ENCODE measurements at places on chromosomes 7 and 10. TPM values are rescaled to one million over a fixed set of nuclear protein-coding genes. Genes with fewer than 3 reads are reported as not detected.

- no peaks in the 10 kb centered on the region for H3K4me1 ChIP-seq
- H3K27ac ChIP-seq = no peak overlapping the region
- no peaks in the 10 kb centered on the region for H3K36me3 ChIP-seq
- no peaks in the 10 kb centered on the region for H3K27me3 ChIP-seq
These were observed 77.5 kb upstream of the PHYHIPL start for GRCh38 chr10:59098831-59099452.

EZH2 gene
- 19.6 TPM for total RNA-seq

- no peaks in the 10 kb centered on the region for H3K27me3 ChIP-seq
- no peak overlapping the region for H3K4me3 ChIP-seq
- no peaks in the 10 kb centered on the region for H3K4me1 ChIP-seq
- no peaks in the 10 kb centered on the region for H3K36me3 ChIP-seq
These were observed 235.2 kb downstream of the TCERG1L start for GRCh38 chr10:131076356-131076755.

- DNase-seq = no peak
- H3K36me3 ChIP-seq = no peaks in the 10 kb centered on the region
- H3K27ac ChIP-seq = no peak overlapping the region
- no peak overlapping the region for H3K4me3 ChIP-seq
- no peaks in the 10 kb centered on the region for H3K27me3 ChIP-seq
- H3K4me1 ChIP-seq = peaks cover 16% of the 10 kb centered on the region
These were observed 17.7 kb upstream of the IFIT1B start for GRCh38 chr10:89360157-89360556.

DNA sequence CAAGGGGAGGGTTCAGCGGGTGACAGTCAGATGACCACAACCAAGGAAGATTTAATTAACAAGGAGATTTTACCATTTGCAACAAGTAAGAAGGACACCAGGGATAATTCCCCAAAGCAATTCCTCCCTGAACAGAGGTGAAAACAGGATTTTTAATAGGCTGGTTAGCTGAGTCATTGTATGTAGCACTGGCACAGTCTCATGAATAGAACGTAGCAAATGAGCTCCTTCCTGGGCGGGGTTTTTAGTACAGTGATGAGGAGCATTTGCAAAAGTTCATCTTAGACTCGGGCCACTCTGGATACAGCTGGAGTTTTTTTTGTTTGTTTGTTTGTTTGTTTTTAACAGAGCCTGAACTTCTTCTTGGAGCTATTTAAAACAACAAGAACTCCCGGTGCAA lies 39.0 kb downstream of the TAC1 start:
- H3K4me3 ChIP-seq = no peak overlapping the region
- no peaks in the 10 kb centered on the region for H3K4me1 ChIP-seq
- no peaks in the 10 kb centered on the region for H3K27me3 ChIP-seq
- H3K27ac ChIP-seq = no peak overlapping the region
- no peaks in the 10 kb centered on the region for H3K36me3 ChIP-seq

GRCh38 chr10:34207343-34207742 lies 607.8 kb downstream of the PARD3 start:
- H3K4me1 ChIP-seq = no peaks in the 10 kb centered on the region
- no peak for DNase-seq
- H3K36me3 ChIP-seq = no peaks in the 10 kb centered on the region
- no peak overlapping the region for H3K4me3 ChIP-seq

CUTC gene
- total RNA-seq = 27.5 TPM
